ENCODE measurements at places on chromosomes 4 and X. TPM values are rescaled to one million over a fixed set of nuclear protein-coding genes. Genes with fewer than 3 reads are reported as not detected.
A peak's percentile ranks its signal among the peaks of the same experiment; 100 is the strongest.

Gene GLOD5
- not detected for total RNA-seq

Gene CENPI
- total RNA-seq, result 5.0 TPM

Gene SMAD1
- 29.6 TPM for total RNA-seq

Gene TBC1D8B
- total RNA-seq, result 12.1 TPM

Gene SULT1B1
- 0.11 TPM for total RNA-seq

Gene CENPE
- total RNA-seq, result 5.6 TPM

DNA sequence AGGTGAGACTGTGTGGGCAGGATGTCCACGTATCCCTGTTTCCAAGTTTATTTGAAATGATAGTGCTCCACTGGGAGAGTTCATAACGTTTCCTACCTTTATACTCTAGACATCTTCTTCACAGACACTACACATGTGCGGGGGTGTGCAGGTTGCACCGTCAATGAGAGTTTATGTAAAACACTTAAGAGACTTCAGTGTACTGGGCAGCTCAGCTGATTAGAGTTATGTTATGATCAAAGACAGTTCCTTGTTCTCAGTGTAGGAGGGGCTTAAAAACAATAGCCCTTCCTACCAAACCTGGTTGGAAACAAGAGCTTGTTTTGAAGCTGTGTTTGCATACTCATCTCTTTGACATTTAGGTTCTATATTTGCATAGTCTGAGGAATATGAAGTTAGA lies 326.9 kb upstream of the AGA start:
- DNase-seq, result no peak
- no peak overlapping the region for H3K27ac ChIP-seq
- no peaks in the 10 kb centered on the region for H3K36me3 ChIP-seq
- no peaks in the 10 kb centered on the region for H3K4me1 ChIP-seq
- H3K27me3 ChIP-seq, result no peaks in the 10 kb centered on the region
- H3K4me3 ChIP-seq, result no peak overlapping the region

GRCh38 chrX:137067147-137067546 lies 33.4 kb upstream of the GPR101 start:
- no peaks in the 10 kb centered on the region for H3K36me3 ChIP-seq
- no peaks in the 10 kb centered on the region for H3K4me1 ChIP-seq
- H3K27ac ChIP-seq, result no peak overlapping the region
- H3K27me3 ChIP-seq, result no peaks in the 10 kb centered on the region
- no peak for DNase-seq

- H3K36me3 ChIP-seq, result no peaks in the 10 kb centered on the region
- H3K4me3 ChIP-seq, result no peak overlapping the region
- no peaks in the 10 kb centered on the region for H3K4me1 ChIP-seq
- DNase-seq, result peak; percentile 39
Measured at GRCh38 chr4:149264093-149264733, 551.4 kb downstream of the IQCM start.

DNA sequence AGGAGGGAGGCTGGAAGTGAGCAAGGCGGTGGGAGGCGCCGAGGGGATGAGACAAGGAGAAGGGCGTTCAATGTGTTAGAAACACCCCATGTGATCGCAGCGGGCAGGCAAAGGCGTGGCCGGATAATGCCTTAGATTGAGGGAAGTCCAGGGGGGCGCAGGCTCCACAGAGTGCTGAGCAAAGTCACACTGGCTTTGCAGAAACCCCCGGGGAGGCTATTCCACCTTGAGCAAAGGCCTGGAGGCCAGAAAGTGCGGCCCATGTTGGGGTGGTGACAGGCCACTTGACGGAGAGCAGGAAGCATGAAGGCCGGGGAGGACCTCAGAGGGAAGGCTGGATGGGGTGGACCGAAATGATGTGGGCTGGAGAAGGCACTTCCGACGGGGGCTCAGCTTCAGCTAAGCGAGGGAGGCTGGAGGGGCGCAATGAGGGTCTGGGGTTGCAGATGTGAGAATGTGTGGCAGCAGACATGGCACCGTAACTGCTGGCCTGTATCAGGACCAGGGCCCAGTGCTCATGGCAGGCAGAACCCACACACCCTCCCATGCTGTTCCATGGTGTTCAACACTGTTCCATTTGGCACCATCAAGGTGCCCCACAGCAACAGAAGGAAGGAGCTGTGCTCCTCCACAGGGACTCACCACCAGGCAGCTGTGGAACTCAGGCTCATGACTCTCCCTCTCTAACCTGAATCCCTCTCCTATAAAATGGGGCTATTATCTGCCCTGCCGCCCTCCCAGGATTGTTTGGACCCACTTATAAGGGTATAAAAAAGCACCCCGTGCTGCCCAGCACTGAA lies 50.3 kb downstream of the HMX1 start:
- H3K36me3 ChIP-seq, result no peaks in the 10 kb centered on the region
- no peak overlapping the region for H3K27ac ChIP-seq
- no peak overlapping the region for H3K4me3 ChIP-seq
- no peak for DNase-seq

DNA sequence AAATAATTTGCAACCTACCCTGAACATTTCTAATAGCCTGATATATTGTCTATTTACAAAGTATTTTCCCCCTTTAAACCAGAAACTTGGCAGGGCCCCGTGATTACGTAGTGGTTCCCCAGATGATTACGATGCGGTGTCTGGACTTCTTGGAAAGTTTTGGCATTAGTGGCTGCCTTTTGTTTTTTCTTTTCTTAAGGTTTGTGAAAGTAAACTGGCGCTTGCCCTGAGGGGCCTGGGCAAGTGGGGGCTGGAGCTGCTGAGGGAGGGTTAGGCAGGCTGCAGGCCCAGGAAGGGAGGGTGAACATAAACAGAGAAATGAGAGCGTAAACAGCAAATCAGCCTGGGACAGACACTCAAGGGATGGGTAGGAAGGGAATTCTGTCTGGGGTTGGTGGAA lies 123.6 kb upstream of the MSX1 start:
- peak; percentile 6 for DNase-seq
- H3K4me3 ChIP-seq, result no peak overlapping the region
- H3K27ac ChIP-seq, result no peak overlapping the region

DNA sequence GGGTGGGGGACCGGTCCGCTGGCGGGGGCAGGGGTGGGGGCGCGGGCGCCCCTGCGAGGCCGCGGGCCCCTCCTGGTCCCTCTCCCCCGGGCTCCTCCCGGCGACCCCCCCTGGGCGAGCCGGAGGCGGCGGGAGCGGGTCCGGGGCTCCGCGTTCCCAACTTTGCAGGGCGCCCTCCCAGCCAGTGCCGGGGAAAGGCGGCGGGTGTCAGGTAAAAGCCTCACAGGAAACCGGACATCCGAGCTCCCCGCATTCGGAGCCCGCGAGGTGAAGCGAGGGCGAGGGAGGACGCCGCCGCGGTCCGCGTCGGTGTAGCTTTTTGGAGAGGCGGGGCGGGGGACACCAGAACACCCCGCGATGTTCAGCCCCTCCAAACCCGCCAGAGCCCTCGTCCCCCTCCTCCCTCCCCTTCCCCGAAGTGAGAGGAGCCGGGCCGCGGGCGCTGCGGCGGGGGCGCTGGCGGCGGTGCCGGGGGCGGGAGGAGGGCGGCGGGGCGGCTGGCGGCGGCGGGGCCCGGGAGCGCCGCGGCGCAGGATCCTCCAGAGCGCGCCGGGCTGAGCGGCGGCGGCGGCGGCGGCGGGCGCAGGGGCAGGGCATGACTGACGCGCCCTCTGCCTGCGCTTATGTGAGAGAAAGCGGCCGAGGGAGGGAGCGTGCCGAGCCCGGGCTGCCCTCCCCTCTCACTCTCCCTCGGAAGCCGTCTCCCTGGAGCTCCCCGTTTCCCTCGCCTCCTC lies at the start of gene VEGFC:
Gene VEGFC (minus strand): TSS at position 597 of the 734 bp plus-strand sequence. CDS start 611 bp downstream, outside the sequence.
- H3K4me1 ChIP-seq, result peaks cover 22% of the 10 kb centered on the region
- H3K4me3 ChIP-seq, result peak within 1 kb of the TSS; percentile 96
- no peak for DNase-seq
- H3K27me3 ChIP-seq, result no peaks in the 10 kb centered on the region
- H3K36me3 ChIP-seq, result no peaks in the 10 kb centered on the region

DNA sequence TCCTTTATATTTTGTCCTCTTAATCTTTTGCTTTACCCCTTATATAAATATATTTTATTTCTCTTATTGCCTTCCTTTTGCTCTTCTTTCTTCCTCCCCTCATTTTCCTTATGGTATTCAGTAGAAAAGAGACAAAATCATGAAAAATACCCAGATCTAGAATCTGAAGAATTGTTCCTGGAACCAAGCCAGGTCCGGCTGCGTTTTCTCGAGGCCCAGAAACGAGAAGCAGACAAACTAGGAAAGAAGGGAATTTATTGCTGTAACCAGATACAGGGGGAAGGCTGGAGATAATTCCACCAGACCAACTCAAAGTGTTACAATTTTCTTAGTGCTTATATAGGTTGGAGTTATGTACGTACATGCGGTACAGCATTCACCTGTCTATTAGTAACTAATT lies 328.7 kb downstream of the GABRG1 start:
- no peaks in the 10 kb centered on the region for H3K36me3 ChIP-seq
- H3K27me3 ChIP-seq, result no peaks in the 10 kb centered on the region
- H3K27ac ChIP-seq, result no peak overlapping the region
- no peaks in the 10 kb centered on the region for H3K4me1 ChIP-seq
- no peak for DNase-seq
